Activated CD4-positive, CD25-positive, alpha-beta regulatory T cell treated with anti-CD3 and anti-CD28 coated beads, Interleukin-2, amount 50 U/mL, for 72 hours (primary cell): ENCODE measurements at places on chromosomes 11 and 22.

GRCh38 chr11:116046127-116046526 lies 541.9 kb upstream of the CADM1 start:
- no peak for DNase-seq

GRCh38 chr22:41780746-41781505 lies 19.6 kb upstream of the CCDC134 start:
- peak; percentile 77 for DNase-seq

GRCh38 chr11:73866586-73866996 lies 10.1 kb downstream of the COA4 start:
- DNase-seq = no peak

DNA sequence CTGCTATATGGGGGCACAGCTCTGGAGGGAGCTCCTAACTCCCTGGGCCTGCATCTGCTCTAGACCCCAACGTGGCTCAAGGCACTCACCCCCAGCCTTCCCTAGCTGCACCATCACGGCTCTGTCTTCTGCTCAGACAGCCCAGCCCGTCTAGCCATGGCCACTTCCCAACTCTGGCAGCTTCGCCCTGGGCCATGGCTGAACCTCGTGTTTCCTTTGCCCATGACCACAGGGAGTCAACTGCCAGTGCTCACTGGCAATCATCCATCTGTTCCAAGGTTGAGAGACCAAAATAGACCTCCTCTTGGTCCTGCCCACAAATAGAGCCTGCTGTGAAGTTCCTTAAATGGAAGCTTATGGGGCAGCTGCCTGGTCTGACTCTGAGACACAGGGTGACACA lies 5.4 kb downstream of the LMO1 start:
- peak; percentile 2 for DNase-seq

GRCh38 chr11:46475926-46476545 lies 84.5 kb upstream of the CHRM4 start:
- DNase-seq = no peak

DNA sequence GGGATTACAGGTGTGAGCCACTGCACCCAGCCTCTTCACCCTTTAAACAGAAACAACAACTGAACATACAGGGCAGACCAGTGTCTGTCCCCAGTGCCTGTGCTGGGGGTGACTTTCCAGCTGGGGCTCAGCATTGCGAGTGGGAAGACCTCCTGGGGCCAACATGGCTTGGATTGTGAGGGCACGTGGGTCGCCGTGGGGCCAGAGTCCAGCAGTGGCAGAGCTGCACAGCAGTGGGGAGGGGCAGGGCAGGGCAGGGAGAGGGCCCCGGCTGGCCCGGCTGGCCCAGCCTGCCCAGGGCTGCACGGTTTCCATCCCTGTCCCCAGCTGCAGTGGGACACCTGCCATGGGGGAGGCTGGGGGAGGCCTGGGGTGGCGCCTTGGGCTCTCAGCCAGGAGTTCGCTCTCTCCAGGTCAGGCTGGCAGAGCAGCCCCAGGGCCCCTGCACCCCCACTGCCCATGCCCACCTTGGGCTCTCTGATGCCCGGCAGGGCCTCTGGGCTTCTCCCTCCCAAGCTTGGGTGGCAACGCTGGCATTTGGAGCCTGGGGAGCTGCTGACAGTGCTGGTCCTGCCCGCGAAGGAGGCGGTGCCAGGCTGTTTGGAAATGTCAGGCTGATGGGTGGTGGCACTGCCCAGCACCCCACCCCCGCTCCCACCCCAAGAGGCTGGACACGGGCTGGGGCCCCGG lies 30.5 kb upstream of the CCDC188 start:
- DNase-seq = no peak

GRCh38 chr11:90842681-90843080 lies 619.8 kb upstream of the CHORDC1 start:
- DNase-seq = no peak

GRCh38 chr11:75850787-75851186 lies 35.8 kb downstream of the UVRAG start:
- no peak for DNase-seq

DNA sequence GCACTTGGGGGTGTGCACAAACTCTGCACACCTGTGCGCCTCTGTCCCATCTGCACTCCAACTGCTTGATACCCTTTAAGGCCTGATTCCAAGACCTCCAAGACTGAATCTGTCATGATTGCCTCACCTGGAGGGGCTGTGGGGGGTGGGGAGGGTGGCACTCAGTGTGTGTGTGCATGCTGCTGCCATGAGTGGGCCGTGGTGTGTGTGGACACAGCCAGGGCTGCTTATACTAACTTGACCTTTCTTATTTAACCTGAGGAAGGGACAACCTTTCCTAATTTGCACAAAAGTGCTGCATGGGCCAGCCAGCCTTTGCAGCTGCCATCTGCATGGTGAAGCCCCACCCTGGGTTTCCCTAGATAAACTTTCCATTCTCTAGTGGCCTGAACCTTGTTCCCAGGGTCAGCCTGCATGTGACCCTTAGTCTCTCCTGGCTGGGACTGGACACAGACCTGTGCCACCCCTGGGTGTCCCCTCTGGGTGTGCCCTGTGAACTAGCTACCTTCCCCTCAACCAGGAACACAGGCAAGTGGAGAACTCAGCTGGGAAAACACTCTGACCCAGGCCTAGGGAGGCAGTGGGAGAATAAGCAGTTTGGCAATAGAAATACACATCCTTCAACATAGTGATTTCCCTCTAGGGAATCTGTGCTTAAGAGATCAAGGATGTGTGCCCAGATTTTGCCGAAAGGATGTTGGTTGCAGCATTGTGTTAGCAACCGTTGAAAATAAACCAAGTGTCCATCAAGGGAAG lies 45.4 kb upstream of the DKK3 start:
- DNase-seq = no peak

DNA sequence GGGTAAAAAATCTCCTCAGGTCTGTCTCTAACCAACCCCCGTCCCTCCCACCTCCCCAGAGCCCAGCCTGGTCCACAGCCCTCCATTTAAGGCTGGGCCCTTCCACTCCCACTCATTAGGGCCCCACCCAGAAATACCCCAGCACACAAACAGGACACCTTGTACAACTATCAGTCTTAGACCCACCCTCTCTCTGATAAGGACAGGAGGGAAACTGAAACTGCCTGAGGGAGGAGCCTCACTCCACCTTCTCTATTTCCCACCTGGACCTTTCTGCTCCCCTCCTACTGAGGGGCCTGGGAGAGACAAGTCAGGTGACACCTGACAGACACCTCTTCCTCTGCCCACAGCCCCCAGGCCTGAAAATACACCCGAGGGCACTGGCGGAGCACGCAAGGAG lies 90.2 kb downstream of the PLEKHA7 start:
- no peak for DNase-seq

- peak; percentile 71 for DNase-seq
Measured at GRCh38 chr22:43996170-43996980, 27.7 kb upstream of the PARVB start.

DNA sequence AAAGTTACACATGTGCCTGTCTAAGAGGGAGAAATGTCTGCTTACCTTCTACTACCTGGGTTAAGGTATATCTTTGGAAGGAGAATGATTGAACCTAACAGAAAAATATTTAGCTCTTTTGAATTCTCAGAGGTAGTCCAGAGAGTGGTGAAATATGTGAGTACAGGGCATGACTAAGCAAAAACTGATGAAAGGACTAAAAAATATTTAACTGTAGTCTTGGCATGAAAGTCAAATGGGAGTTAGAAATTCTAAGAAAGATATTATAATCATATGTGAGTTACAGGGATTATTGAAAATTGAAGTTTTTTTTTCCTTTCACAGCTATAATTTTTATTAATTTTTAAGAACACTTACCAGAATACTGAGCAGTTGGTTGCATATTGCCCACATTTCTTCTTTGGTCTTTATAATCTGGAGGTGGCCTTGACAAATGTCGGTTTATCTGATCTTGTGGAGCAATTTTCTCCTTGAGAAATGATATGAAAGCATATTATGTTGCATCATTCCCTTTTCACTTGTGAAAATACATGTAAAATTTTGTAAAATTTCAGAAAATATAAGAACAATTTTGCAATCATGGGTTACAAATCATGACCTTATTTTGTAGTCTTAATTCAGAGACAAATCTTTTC lies 61.4 kb upstream of the MTMR2 start:
- no peak for DNase-seq

- DNase-seq = no peak
Measured at GRCh38 chr11:115087791-115088190, 409.5 kb downstream of the NXPE2 start.

- DNase-seq = no peak
Measured at GRCh38 chr11:13316528-13316961, 39.0 kb downstream of the BMAL1 start.

GRCh38 chr11:121131656-121132055 lies 30.6 kb downstream of the TECTA start:
- DNase-seq = no peak

DNA sequence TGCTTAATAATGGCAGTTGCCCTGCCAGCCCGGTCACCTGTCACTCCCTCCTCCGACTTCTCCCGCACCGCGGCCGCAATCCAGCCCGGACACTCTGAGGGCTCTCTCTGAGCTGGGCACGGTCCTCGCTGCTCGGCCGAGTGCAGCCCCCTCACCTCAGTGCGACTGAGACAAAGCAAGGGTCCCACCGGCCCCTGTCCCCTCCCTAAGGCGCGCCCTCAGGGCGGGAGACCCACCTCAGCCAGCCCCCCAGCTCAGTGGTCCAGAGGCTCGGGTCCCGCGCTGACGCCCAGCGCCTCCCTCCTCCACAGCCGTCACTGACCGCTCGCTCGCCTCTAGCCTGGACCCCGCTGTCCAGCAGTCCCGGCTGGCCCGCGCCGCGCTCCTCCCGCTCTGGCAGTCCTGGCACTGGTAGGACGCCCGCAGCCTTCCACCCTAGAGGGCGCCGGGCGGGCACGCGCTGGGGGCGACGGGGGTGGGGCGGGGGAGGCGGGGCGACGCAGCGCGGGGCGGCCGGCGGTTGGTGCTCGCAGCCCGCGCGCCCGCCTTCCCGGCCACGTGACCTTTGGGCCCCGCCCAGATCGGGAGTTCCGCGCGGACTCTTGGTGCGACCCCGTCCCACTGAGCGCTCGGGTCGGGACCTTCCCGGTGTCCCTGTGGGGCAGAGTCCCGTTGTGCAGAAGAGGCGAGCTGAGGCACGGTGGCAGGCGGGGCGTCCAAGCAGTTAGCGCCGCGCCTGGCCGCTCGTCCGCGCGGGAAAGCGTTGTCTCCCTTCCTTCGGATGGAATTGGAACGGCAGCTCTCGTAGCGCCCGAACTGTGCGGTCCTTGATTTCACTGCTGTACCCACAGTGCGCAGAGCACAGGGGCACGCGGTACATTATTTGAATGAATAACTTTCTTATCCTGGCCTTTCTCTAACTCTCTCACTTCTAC lies 7.8 kb upstream of the L3MBTL2 start:
- DNase-seq = peak; percentile 83

DNA sequence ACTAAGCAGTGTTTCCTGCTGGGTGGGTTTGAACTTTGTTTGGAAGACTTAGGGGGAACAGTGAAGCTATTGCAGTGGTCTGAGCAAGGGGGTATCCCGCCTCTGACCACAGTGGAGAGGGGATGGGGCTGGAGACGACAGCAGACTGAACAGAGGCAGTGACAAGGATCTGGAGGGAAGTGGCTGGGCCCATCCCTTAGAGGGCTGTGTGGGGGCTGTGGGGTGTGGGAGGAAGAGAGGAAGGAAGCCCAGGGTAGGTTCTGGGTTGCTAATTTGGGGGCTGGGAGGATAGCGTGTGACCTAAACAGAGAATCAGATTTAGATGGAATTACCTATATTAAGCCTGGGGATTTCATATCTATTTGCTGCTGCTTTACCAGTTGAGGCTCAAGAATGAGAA lies 70.7 kb downstream of the BMAL1 start:
- no peak for DNase-seq

DNA sequence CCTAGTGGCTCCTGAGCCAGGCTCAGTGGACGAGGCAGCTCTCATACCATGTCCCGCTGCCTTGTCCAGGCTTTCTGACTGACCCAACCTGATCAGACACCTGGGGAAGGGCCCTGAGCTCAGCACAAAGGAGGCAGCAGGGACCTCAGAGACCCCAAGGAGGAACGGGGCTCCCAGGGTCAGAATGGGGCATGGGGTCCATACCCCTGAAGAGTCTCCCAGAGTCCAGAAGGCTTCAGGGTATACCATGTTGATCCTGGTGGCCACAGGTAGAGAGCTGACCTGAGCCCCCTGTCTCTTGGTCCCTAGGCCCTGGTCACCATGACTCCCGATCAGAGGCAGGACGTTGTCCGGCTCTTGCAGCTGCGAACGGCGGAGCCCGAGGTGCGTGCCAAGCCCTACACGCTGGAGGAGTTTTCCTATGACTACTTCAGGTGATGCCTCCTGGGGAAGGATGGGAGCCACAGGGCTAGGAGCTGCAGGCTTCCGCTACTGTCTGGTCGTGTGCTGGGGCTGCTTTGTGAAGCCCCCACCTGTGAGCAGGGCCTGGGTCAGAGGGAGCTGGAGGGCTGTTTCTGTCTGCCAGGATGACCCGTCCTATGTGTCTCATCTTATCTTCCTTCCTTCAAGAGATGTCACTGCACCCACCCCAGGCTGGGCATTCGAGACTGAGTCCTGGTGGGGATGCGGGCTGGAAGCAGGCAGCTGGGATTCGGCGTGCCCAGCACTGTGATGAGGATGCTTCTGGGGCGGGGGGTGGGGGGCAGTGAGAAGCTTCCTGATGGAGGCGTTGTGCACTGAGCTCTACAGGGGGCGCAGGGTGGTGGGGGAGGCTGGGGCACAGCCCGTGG lies 74.2 kb downstream of the MYO7A start:
- DNase-seq = peak; percentile 17

- DNase-seq = no peak
Measured at GRCh38 chr11:44915621-44916020, 35.1 kb downstream of the TP53I11 start.

DNA sequence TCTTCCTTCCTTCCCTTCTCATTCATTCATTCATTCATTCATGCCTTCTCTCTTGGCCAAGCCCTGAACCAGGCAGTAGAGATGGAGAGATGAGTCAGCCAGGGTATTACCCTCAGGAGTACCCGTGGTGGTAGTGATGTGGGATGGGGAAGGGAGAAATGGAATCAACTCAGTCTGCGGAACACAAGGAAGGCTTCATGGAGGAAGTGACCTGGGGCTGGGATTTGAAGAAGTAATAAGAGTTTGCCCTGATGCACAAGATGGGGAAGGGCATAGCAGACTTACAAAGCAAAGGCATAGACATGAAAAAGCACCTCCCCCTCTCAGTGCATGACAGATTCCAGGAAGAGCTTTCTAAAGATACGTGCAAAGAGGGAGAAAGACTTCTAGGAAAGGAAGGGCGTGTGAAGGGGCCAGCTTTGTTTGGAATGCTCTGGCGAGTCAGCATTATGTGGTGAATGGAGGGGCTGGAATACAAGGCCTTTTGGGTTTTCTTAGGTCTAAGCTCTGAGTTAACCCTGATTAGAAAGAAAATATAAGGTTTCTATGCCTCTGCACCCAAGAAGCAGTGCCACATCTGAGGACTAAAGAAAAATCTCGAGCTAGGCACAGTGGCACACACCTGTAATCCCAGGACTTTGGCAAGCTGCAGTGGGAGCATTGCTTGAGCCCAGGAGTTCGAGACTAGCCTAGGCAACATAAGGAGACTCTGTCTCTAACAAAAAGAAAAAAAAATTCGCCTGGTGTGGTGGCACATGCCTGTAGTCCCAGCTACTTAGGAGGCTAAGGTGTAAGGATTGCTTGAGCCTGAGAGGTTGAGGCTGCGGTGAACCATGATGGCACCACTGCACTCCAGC lies 36.4 kb upstream of the ACER3 start:
- no peak for DNase-seq

- no peak for DNase-seq
Measured at GRCh38 chr11:67663532-67664212, 10.8 kb downstream of the ALDH3B2 start.

- no peak for DNase-seq
Measured at GRCh38 chr11:7677796-7678201, 4.5 kb upstream of the CYB5R2 start.
